Calu3 (cell line): ENCODE measurements at places on chromosomes 3 and 15. TPM values are rescaled to one million over a fixed set of nuclear protein-coding genes. Genes with fewer than 3 reads are reported as not detected.

The HEG1 gene
- total RNA-seq, result 0.51 and 0.97 TPM in 2 replicates

The AEN gene
- 34.9 and 43.4 TPM in 2 replicates for total RNA-seq

The CLDN1 gene
- 204 and 253 TPM in 2 replicates for total RNA-seq

The DNAJB8 gene
- total RNA-seq, result not detected in 2 replicates

The ATP13A5 gene
- total RNA-seq, result 0.66 TPM in 1 of 2 replicates, not detected in the other

The GPR176 gene
- 7.3 and 10.2 TPM in 2 replicates for total RNA-seq

The PRRT3 gene
- total RNA-seq, result 1.2 and 1.6 TPM in 2 replicates

The GHSR gene
- total RNA-seq, result not detected in 2 replicates
